Esophagus muscularis mucosa (tissue), 4 donors: ENCODE measurements at places on chromosomes 6 and 20. TPM values are rescaled to one million over a fixed set of nuclear protein-coding genes. Genes with fewer than 3 reads are reported as not detected.
A peak's percentile ranks its signal among the peaks of the same experiment; 100 is the strongest.

The EFCAB8 gene
- total RNA-seq, result not detected

DNA sequence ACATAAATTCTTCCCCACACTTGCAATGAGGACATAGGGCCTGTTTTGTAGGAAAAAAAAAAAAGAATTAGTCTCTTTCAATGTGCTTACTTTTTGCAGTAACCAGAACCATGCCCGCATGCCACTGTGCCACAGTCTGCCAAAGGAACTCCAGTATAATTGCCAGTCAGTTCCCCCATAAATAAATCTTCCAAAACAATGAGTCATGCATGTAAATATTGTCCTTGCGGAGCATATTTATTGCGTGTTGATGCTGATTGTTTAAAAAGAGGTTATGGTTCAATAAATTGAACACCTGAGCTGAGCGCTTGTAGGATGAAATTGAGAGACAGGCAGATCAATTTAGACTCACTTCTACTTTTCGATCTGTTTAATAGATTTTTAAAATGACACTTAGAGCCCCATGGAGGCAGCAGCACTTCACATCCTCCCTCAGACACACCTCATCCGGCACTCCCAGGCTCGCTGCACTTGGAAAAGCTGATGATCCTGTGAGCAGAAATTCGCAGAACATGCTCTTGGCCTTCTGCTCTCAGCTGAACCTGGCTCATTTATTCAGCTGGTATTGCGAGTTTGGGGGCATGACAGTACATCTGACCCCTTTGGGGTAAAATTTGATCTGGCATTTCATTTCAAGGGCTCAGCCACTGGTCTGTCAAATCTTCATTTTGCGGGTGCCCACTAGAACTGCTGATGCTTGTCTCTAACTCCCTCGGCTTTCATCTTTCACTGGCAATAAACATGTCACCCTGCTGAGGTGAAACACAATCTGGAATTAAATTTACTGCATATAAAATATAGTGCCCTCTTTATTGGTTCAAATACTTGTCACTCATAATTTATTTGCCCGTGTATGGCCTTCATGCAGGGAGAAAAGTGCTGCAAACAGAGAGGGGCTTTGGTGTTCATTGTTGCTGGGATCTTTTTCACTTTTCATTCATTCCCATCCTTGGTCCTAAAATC lies 371.1 kb upstream of the POU3F2 start:
- no peaks in the 10 kb centered on the region for H3K27me3 ChIP-seq
- H3K36me3 ChIP-seq, result no peaks in the 10 kb centered on the region
- H3K27ac ChIP-seq, result no peak overlapping the region
- no peak overlapping the region for H3K4me3 ChIP-seq
- no peak for DNase-seq

The APOM gene
- total RNA-seq, result 1.5 TPM

The TRIM31 gene
- not detected for total RNA-seq

- DNase-seq, result no peak
- no peak overlapping the region for H3K27ac ChIP-seq
- no peaks in the 10 kb centered on the region for H3K4me1 ChIP-seq
- peaks cover 46% of the 10 kb centered on the region for H3K27me3 ChIP-seq
These were observed 6.6 kb upstream of the ELOVL2 start for GRCh38 chr6:11050731-11051130.

DNA sequence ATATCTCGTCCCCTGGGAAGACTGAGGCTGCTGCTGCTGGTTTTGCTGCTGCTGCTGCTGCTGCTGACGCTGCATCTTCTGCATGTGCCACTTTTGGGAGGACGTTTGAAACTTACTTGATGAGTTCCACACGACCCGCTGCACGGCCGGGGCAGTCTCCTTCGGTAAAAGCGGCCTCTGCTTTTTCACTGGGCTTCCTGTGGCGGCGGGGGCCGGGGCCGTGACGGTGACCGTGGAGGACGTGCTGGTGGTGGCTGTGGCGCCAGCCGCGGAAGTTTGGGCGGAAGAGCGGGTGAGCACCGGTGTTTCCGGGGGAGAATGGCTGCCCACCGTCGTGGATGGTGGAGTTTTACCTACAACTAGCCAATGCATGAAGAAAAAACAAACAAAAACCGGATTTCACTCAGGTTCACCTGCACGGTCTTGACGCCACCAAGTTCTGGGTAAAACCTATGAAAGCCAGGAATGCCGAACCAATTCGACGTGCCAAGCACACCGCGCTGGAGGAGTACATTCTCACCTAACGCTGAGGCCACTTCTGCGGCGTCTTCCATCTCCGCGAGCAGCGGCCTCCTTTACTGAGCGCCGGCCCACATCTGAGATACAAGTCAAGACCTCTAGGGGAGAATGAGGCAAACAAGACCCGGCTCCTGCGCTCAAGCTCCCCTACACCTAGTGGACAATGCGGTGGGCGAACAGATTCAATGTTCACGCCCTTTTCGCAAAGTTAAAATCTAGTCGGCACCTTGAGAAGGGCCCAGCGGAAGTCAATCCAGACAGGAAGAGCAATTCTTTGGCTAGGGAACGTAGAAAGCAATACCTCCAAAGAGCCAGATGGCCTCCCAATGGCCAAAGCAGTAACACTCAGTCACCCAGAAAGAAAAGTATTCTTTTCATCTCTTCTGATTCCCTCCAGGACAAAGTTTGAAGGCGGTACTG lies 117.5 kb downstream of the ZMYND8 start:
- no peak overlapping the region for H3K27ac ChIP-seq
- no peak overlapping the region for H3K4me3 ChIP-seq
- H3K36me3 ChIP-seq, result peaks cover 42% of the 10 kb centered on the region
- no peaks in the 10 kb centered on the region for H3K4me1 ChIP-seq
- no peaks in the 10 kb centered on the region for H3K27me3 ChIP-seq
- no peak for DNase-seq

- H3K36me3 ChIP-seq, result no peaks in the 10 kb centered on the region
- no peak overlapping the region for H3K27ac ChIP-seq
- peak; percentile 84 for DNase-seq
- H3K4me1 ChIP-seq, result no peaks in the 10 kb centered on the region
- H3K4me3 ChIP-seq, result no peak overlapping the region
These were observed 56.0 kb upstream of the ZFP64 start for GRCh38 chr20:52247548-52247947.

GRCh38 chr6:11413728-11414127 lies 123.8 kb upstream of the TMEM170B start:
- no peaks in the 10 kb centered on the region for H3K27me3 ChIP-seq
- DNase-seq, result no peak
- no peak overlapping the region for H3K27ac ChIP-seq
- no peak overlapping the region for H3K4me3 ChIP-seq

- no peaks in the 10 kb centered on the region for H3K27me3 ChIP-seq
- no peak overlapping the region for H3K4me3 ChIP-seq
- no peak for DNase-seq
- H3K36me3 ChIP-seq, result no peaks in the 10 kb centered on the region
These were observed 38.5 kb upstream of the TXLNB start for GRCh38 chr6:139330306-139330705.
